Umbilical cord (tissue), 2 donors: ENCODE measurements at places on chromosomes 7 and 10.

DNA sequence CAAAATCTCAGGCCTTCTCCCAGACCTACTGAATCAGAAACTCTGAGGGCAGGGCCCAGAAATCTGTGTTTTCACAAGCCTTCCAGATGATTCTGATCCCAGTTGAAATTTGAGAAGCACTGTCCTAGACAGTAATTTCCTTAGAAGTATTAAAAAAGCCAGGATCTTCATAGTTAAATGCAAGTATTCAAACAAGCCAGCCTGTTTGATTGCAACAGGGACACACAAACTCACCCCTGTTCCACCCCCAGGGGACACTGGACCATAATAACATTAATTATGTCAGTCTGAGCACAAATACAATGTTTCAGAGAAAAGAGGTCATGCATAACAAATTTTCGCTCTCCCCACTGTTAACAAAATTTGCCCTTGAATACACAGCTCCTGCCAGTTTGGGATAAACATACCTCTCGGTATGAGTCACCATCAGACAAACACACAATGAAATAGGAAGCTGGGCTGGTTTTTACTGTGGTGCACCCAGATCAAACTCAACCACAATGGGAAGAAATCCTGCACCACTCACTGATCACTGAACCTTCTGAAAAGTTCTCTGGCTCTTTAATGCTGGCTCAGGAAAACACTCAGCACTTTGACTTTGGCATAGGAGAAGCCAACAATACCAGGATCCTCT, 34.3 kb downstream of the ABLIM1 start:
- DNase-seq = no peak

- DNase-seq = no peak
Measured at GRCh38 chr7:135333200-135333599, 99.6 kb downstream of the STRA8 start.

DNA sequence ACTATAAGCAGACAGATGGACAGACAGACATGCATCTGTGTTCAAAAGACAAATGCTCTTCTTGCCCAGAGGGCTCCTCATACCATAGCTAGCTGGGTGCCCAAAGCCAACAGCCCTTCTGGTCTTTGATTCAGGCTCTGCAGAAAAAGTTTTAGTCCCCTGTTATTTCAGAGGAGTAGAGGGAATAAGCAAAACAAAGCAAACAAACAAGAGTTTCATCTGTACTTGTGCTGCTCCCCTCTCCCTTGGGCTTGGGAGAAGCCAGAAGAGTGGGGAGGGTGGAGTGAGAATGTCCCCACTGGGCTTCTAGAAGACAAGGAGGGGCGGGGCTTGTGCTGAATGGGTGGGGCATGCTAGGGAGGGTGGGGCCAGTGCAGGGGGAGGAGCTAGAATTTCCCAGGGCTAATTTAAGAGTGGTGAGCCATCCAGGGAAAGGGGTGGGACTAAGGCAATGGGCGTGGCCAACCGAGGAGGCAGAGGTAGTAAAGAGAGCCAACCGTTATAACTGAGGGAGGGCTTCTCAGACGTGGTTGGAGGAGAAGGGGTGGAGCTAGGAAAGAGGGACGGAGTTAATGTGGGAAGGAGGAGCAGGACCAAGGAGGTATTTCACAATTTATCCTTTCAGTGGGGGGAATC, 101.2 kb upstream of the MGMT start:
- no peak for DNase-seq

GRCh38 chr7:99380032-99380822, 5.7 kb downstream of the ARPC1B start:
- peak; percentile 74 for DNase-seq

DNA sequence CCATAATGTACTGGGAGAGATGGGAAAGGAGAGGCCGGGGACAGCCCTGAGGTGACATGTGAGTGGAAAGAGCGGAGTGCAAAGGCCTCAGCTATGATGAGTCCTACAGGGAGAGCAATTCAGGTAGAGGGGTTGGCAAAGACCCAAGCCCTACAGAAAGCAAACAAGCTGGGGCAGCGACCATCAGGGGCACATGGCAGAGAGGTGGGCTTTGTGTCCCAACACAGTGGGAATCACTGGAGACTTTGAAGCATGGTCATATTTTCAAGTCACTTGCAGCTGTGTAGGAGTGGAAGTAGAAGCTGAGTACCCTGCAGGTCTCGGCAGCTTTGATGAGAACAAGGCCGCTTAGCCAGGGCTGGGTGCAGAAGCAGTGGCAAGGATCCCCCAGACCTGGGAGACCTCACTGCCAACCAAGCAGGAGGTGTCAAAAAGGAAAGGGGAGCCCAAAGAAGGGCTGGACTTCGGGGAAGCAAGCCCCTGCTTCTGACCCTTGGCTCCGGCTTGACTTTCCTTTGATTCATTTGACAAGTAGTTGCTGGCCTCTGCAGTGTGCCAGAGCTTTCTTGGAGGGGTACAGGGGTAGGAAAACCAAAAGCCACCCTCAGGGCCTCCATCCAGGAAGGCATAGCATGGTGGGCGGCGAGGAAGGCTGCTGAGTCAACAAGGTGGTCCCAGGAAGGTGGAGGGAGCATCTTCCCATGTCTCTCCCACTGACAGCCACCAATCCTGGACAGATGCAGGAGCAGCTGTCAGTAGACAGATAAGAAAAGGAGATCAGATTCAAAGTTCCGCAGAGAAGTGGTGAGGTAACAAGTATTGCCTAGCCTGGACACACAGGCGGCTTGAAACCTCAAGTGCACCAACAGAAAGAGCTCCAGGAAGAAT, 1.9 kb upstream of the PGAM2 start:
- DNase-seq = no peak

- peak; percentile 86 for DNase-seq
Measured at GRCh38 chr7:140059273-140060242, 3.2 kb downstream of the PARP12 start.

GRCh38 chr10:21406595-21407193, 118.8 kb downstream of the SKIDA1 start:
- no peak for DNase-seq

DNA sequence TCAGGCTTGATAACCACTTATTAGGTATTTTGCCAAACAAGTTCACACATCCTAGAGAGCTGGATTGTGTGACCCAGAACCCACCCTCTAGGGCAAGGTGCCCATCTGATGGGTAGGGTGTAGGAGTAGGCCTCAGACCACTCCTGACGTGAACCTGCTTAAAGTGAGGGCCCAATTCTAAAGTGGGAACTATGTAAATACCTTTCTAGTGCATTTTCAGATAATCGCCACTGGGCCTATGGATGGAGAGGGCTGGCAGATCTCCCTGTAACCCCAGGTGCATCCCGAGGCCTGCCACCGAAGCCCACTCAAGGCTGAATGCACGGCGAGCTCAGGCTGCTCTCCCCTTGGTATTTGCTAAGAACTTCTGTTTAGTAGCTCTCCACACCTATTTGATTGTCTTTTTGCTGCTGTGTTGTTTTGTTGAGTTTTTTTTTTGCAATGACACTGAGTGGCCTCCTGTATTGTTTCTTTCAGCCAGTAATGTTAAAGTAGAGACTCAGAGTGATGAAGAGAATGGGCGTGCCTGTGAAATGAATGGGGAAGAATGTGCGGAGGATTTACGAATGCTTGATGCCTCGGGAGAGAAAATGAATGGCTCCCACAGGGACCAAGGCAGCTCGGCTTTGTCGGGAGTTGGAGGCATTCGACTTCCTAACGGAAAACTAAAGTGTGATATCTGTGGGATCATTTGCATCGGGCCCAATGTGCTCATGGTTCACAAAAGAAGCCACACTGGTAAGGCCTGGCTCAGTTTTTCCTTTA, 71.7 kb downstream of the IKZF1 start:
- no peak for DNase-seq

DNA sequence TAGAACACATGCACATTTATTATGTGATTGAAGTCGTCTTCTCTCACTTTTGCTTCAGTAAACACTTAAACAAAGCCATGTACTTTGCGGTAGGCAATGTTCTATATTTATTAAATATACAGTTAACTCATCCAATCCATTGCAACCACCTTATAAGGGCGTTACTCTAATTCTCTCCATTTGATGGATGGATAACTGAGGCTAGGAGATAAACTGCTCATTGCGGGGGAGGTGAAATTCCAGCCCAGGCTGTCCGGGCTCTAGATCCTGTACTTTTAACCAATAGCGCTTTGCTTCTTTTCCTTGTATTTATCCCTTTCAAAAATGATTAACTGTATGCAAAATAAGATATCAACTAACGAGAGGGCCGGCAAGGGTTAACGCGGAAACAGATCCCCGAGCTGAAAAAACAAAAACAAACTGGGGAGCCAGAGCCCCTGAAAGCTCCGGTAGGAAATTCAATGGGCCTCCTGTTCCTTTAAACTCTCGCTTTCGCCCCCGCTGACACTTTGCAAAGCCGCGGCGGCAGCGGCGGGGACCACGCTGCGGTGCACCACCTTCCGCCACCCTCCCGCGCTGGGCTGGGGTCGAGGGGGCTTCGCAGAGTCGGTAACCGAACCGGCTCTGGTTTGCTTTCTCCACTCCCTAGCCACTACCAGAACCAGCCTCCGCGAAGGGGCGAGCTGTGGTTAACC, 1.0 kb upstream of the PLXDC2 start:
- peak; percentile 47 for DNase-seq

- no peak for DNase-seq
Measured at GRCh38 chr7:101636822-101637623, 7.9 kb upstream of the MYL10 start.

- DNase-seq = no peak
Measured at GRCh38 chr10:69464401-69464800, 13.1 kb downstream of the TSPAN15 start.

- no peak for DNase-seq
Measured at GRCh38 chr10:70775679-70776454, 9.3 kb downstream of the TBATA start.

DNA sequence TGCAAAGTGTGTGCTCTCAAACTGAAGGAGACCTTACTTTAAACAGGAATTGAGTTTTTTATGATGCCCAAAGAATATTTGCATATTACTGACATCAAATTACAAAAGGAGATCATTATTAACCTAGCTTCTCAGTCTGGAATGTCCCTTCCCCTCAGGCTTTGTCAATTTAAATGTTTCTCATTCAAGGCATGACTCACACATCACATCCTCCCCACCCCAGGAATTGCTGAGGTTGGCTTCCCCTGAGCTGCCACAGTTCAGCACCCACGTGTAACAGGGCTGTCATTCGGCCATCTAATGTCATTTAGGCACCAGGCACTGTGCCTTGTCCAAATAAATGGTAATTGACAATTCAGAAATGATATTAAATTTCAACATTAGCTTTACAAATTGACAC, 305.9 kb upstream of the MGMT start:
- DNase-seq = peak; percentile 21

GRCh38 chr7:84027678-84028077, 166.9 kb downstream of the SEMA3A start:
- no peak for DNase-seq

DNA sequence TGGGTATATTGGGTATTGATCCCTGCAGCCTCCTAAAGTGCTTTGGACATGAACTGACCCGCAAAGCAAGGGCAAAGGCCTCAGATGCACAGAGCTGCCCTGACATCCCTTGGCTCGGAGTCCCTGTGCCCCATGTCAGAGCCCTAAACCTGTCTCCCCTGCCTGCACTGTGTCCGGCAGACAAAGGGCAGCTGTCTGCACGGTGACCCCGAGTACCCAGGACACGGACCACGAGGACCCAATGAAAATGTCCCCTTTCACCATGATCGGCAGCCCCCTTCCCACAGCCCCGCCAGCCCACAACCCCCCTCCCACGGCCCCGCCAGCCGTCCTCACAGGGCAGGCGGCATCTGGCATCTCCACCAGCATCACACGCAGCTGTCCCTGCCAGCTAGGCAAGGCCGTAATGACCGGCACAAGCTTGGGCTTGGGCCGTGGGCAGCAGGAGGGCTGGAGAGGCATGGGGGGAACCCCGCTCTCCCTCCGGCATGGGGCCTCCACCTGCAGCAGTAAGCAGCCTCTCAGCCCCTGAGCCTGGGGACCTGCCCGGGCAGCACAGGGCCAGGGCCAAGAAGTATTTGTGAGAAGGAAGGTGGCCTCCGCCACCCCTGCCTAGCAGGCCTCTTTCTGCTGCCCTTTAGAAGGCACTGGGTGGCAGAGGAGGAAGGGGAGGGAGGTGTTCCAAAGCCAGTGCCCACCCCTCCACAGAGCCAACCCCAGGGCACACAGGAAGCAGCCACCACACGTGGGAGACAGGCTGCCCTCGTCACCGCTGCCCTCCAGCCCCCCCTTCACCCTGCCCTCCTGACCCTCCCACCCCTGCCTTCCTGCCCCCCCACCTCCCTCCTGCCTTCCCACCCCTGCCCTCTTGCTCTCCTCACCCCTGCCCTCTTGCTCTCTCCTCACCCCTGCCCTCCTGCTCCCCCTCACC, 10.1 kb downstream of the NUDT1 start:
- DNase-seq = no peak

GRCh38 chr10:70461397-70462348, 16.9 kb upstream of the PALD1 start:
- DNase-seq = peak; percentile 55

GRCh38 chr10:78579995-78580394, 488.8 kb upstream of the ZMIZ1 start:
- no peak for DNase-seq

GRCh38 chr7:4143511-4144171, 538.5 kb upstream of the FOXK1 start:
- DNase-seq = no peak

GRCh38 chr7:96695581-96695980, 14.1 kb downstream of the SEM1 start:
- no peak for DNase-seq
